ENCODE measurements at places on chromosomes 2 and 18. TPM values are rescaled to one million over a fixed set of nuclear protein-coding genes. Genes with fewer than 3 reads are reported as not detected.

MERTK gene
- total RNA-seq = not detected

DNA sequence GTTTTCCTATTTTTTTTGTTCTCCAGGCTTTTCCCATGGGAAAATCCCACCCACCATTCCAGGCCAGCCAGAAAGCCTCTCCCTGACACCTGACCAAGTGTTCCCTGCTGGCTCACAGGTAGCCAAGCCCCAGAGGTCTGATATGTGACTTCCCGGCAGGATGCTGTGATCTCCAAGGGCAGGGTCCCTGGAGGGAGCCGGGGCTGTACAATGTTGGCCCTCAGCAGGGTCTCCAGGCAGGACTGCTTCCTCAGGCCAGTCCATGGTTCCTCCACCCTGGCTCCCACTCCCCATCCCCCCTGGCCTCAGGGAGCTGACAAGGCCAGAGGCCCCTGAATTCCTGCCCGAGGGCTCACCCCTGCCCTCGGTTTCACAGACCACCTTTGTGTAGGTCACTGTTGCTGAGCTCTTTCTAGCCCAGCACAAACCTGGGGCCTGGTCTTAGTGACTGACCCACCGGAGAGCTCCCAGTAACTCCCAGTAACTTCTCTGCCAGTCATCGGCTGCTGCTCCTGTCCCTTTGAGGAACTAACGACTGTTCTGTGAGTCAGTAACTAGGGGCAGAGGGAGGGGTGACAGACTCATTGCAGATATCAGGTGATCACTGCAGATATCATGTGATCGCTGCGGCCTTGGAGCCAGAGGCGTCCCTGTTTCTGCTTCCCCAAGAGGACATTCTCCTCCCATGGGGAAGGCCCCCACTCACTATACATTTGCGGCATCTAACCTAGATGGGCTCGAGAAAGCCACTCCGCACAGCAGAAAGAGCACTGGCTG is 38.7 kb downstream of the SDC1 start:
- peak; percentile 91 for DNase-seq
- H3K36me3 ChIP-seq = no peaks in the 10 kb centered on the region

- peak; percentile 14 for DNase-seq
- H3K36me3 ChIP-seq = no peaks in the 10 kb centered on the region
- H3K4me1 ChIP-seq = no peaks in the 10 kb centered on the region
- no peak overlapping the region for H3K27ac ChIP-seq
- no peaks in the 10 kb centered on the region for H3K27me3 ChIP-seq
Observed at GRCh38 chr18:10008006-10008647, 94.3 kb downstream of the VAPA start.

DNA sequence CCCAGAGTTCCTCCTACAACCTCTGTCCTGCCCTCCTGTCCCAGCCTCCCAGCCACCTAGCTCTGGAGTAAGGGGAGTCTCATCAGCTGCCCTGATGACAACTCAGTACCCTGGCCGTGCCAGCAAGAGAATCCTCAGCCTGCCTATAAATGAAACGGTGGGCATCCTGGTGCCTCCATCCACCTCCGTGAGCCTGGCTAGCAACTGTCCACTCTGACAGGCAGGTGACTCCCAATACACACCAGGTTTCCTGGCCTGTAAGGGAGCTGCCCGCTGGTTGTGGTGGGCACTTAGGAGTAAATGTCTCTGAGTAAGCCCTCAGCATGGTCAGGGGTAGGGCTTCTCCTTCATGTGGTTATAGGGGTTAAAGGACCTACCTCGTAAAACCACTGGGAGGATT is 81.5 kb downstream of the XDH start:
- no peaks in the 10 kb centered on the region for H3K36me3 ChIP-seq
- no peak overlapping the region for H3K4me3 ChIP-seq
- no peak for DNase-seq
- H3K27ac ChIP-seq = no peak overlapping the region
- no peaks in the 10 kb centered on the region for H3K27me3 ChIP-seq

GPR45 gene
- not detected for total RNA-seq

- no peak overlapping the region for H3K4me3 ChIP-seq
- no peaks in the 10 kb centered on the region for H3K4me1 ChIP-seq
- no peak overlapping the region for H3K27ac ChIP-seq
- no peaks in the 10 kb centered on the region for H3K36me3 ChIP-seq
- H3K27me3 ChIP-seq = no peaks in the 10 kb centered on the region
Observed at GRCh38 chr2:50956886-50957285, 75.0 kb downstream of the NRXN1 start.

DNA sequence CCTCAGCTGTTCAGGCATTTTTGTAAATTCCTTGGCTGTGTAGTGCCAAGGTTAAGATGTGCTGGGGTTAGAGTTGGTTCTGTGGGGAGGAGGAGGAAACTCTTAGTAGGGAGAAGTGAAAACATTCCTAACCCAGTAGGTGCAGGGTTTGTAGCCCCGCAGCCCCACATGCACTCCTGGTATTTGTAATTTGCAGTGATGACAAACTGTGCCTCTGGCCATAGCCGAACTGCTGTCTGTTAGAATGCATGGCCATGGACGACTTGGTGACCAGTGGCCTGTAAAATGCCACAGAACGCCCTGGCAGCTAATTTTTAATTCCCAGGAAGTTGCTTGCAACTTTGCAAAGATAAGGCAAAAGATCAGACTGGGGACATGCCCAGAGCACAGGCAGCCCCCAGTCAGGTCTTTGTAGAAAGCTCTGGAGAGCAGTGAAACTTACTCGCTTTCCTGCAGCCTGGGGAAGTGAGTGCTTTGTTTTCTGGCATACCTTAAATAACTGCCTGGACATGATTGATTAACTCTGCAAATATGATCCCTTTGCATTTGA is 38.4 kb downstream of the LYPD6B start:
- no peaks in the 10 kb centered on the region for H3K4me1 ChIP-seq
- H3K27me3 ChIP-seq = no peaks in the 10 kb centered on the region
- H3K36me3 ChIP-seq = no peaks in the 10 kb centered on the region
- H3K4me3 ChIP-seq = no peak overlapping the region
- no peak for DNase-seq
- no peak overlapping the region for H3K27ac ChIP-seq

DNA sequence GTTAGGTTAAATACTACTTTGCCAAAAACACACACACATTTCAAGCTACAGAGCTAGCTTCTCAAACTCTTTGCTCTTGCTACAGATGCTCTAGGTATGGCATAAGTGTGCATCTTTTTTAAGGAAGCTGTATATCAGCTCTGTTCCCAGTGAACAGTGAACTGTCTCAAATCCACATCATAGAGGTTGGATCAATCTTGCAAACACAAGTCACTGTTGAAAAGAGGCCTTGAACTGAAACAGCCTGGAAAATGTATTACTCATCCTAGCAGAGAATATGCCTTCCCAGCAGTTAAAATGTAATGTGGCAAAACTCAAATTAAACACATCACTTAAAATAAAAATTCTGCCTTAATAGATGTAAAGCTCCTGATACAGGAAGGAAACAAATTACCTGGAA is 151.8 kb downstream of the WDPCP start:
- no peaks in the 10 kb centered on the region for H3K27me3 ChIP-seq
- H3K4me1 ChIP-seq = no peaks in the 10 kb centered on the region
- no peaks in the 10 kb centered on the region for H3K36me3 ChIP-seq
- H3K27ac ChIP-seq = no peak overlapping the region
- no peak overlapping the region for H3K4me3 ChIP-seq

GRCh38 chr18:1929720-1930119 is 641.6 kb downstream of the METTL4 start:
- H3K4me3 ChIP-seq = no peak overlapping the region
- H3K4me1 ChIP-seq = no peaks in the 10 kb centered on the region
- no peak for DNase-seq

INO80D gene
- total RNA-seq = 8.8 TPM

ERLEC1 gene
- total RNA-seq = 62.9 TPM

LYPD6B gene
- total RNA-seq = 0.43 TPM

DNA sequence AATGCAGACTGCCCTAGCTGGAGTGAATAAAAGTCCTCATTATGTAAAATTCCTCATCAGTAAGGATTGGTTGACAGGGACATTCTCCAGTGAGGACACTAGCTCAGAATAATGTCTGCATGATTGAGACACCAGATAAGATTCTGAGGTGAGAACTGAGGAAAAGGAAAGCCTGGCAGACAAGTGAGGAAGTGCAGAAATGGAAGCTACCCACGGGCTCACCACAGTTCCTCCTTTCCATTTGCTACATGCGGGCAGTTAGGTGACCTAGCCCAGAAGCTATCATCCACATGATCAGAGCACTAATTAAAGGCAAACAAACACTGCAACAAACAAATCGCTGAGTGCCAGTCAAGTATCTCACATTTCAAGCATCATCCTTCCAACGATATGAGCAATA is 27.7 kb downstream of the NETO1 start:
- H3K4me3 ChIP-seq = no peak overlapping the region
- H3K27ac ChIP-seq = no peak overlapping the region
- no peaks in the 10 kb centered on the region for H3K27me3 ChIP-seq

GRCh38 chr2:25274868-25275574 is 66.7 kb downstream of the DNMT3A start:
- no peaks in the 10 kb centered on the region for H3K36me3 ChIP-seq
- no peak for DNase-seq

INHBB gene
- not detected for total RNA-seq

DNA sequence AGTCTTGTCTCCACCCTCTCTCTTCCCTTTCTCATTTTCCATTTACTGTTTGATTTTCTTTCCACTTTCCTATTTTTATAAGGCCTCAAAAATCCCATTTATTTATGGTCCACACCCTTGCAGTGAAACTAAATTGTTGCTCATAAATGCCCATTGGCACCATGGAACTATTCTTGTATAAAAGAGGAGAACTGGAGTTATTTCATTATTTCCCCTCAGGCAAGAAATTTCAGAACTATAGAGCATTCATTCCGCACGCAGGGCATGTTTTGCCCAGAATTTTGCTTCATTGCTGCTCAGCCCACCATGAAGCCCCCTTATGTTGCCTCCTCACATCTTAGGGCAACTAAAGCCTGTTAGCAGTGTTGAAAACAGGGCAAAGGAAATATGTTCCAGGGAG is 113.7 kb upstream of the MMADHC start:
- no peak overlapping the region for H3K27ac ChIP-seq
- no peaks in the 10 kb centered on the region for H3K36me3 ChIP-seq
- no peak for DNase-seq
- H3K4me1 ChIP-seq = no peaks in the 10 kb centered on the region

DNA sequence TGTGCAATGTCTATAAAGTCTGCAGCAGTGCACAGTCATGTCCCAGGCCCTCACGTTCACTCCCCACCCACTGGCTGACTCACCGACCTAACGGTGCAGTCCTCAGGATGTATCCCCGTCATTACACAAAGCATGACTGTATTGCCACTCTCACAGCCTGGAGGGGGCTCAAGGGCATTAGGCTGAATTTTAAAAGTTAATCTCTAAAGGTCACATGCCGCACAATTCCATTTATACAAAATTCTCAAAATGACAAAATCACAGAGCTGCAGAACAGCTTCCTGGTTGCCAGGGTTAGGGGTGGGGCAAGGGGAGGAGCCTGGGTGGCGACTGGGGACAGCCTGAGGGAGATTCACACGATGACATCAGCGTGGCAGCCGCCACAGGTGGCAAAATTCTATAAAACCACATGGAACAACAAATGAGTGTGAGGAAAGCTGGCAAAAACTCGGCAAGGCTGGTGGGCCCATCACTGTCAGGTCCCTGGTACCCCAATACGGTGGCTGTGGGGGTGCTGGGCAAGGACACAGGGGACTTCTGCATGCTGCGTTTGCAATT is 97.6 kb downstream of the NDUFA10 start:
- H3K4me3 ChIP-seq = peak overlapping the region; percentile 50
- no peaks in the 10 kb centered on the region for H3K27me3 ChIP-seq

FSIP2 gene
- not detected for total RNA-seq

All from Karpas-422 (cell line).